Thyroid gland (tissue), 4 donors: ENCODE measurements at places on chromosomes 7 and 10.

- DNase-seq: peak; percentile 30
Measured at GRCh38 chr7:2477447-2478398, 1.5 kb upstream of the GRIFIN start.

DNA sequence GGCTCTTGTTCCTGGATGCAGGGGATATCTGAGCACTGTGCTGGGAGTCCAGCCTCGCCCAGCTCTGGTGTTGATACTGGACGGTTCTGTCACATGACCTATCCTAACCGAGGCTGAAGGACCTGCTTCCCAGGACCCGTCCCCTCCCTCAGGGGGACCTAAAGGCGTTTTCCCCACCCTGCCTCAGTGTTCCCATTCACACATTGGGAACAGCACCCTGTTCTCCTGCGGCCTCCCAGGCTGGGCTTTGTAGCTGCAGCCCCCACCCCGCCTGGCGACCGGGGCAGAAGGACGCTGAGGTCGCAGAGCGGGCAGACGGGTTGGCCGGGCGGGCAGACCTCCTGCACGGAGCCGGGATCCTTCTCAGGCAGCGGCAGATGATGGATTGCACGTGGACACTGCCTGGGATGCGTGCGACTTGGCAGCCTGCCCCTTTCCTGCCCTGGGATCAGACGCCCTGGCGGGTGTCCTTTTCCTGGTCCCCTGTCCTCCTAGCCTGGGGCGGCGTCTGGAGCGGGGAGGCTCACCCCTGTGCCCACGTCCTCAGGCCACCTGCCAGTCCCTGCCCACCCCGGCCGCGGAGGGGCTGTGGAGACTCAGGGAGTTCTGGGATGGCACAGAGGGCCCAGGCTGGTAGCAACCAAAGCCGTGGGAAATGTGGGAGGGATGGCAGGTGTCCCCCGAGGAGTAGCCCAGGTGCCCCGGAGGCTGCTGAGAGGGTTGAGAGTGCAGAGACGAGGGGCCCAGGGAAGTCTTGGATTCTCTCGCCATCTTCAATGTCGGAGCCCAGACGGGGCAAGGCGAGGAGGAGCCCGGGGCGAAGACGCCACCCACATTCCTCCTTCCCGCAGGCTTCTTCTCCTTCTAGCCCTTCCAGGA, 17.2 kb upstream of the PSMG3 start:
- DNase-seq: no peak

- DNase-seq: peak; percentile 54
Measured at GRCh38 chr7:23662124-23662983, 17.6 kb upstream of the FAM221A start.

- DNase-seq: no peak
Measured at GRCh38 chr7:117270371-117270770, 52.5 kb downstream of the WNT2 start.

GRCh38 chr10:11236234-11236633, 218.6 kb downstream of the CELF2 start:
- DNase-seq: no peak

DNA sequence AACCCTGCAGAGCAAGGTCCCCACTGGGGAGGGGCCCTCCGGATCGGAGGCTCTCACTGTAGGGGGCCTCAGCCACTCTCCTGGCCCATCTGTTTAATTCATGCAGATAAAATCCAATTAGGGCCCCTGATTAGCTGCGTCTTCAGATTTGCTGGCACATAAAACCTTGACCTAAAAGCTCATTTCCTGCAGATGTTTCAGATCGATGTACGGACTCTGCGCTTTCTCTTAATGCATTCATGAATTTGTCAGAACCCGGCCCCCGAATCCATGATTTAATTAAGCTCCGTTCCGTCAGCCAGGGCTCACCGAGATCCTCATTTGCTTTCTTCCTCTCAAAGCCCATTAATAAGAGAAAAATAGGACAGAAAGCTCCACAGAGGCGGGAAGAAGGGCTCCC, 40.0 kb upstream of the FOXL3 start:
- DNase-seq: no peak

DNA sequence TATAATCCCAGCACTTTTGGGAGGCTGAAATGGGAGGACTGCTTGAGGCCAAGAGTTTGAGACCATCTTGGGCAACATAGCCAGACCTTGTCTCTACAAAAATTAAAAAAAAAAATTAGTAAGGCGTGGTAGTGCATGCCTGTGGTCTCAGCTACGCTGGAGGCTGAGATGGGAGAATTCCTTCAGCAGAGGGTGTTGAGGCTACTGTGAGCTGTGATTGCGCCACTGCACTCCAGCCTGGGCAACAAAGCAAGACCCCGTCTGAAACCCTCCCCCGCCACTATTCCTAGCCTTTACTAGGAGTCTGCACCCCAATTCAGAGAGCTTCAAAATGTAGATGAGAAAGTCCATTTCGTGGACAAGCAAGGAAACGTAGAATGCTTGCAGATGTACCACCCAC, 95.2 kb downstream of the PRPF18 start:
- no peak for DNase-seq

DNA sequence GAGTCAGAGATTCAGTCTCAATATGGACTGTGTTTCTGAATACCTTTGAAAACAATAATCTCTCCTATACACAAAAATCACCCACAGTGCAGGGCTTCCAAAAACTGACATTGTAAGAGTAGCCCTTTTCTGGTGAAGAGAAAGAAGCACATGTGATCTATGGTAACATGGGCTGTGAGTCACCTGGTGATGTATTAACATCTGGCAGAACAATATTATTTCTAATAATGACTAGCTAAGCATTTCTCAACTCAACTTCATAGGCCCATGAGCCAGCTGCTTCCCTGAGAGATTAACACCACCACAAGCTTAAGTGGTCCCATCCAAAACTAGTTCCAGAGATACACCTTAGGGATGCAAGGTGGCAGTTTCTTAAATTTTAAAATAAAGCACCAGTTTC, 331.0 kb upstream of the NRP1 start:
- DNase-seq: no peak

DNA sequence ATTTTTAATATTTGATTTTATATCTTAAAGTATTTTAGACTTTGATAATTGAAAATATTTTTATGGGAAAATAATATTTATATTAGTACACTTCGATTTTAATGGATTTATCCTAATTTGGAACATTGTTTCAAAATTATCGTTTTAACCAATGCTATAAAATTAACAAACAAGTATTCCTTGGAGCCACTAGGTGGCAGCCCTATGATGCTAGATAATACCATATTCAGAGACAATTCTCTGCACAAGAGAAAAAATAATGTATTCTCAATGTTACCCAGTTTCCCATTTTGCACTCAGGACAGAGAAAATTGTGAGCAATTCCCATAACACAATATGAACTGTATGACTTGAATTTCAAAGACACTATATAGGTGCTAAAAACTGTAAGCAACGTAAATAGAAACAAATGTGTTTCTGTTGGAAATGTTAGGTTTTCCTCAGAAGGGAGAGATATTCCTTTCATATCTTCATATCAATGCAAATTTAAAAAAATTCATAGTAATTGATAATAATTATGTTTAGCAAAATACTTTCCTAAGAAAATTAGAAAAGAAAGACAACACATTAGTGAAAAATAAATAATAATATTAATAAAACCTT, 237.8 kb downstream of the SEMA3E start:
- DNase-seq: peak; percentile 11

GRCh38 chr7:36985866-36986400, 261.6 kb upstream of the AOAH start:
- no peak for DNase-seq

DNA sequence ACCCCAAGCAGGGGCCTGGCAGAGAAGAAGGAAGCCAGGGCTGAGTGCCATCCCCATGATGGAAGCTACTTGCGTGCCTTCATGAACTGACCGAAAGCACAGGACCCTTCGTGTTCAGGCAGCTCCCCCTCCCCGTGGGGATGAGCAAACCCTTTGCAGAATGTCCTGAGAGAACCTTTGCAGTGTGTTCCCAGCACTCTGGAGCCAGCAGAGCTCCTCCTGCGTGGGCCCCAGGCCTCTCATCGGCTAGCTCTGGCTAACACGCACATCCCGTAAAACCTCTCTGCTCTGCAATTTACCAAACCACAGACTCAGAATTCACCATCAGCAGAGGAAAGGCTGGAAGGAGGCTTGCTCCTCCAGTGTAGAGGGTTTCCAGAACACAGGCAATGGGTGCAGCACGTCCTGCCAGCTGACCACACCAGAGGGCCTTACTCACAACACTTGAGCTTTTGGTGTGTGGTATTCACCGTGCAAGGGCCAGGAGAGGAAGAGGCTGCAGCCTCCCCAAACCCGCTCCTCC, 3.1 kb downstream of the SH3PXD2A start:
- DNase-seq: no peak

- DNase-seq: no peak
Measured at GRCh38 chr10:110842326-110842904, 29.3 kb upstream of the PDCD4 start.

DNA sequence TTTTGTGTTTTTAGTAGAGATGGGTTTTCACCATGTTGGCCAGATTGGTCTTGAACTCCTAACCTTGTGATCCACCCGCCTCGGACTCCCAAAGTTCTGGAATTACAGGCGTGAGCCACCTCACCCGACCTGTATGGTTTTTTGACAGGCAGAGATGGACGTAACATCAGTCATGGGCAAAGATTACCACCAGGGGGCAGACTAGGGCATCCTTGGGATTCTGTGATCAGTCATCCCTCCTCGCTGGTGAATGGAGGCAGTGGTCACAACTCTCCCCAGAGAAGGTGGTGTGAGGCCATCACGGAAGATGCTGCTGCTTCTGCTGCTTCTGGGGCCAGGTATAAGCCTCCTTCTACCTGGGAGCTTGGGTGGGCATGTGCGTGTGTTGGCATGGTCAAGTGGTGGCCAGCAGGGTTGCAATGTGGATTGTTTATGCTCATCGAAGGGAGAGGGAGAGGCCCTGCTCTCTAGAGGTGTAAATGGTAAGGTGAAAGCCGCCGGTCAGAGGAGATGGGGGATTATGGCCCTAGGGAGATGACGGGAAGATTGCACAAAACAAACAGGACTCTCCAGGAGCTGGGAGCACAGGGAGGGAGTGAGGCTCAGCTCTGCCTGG, 122.7 kb upstream of the PRSS1 start:
- peak; percentile 56 for DNase-seq

GRCh38 chr7:148397056-148397455, 193.5 kb upstream of the C7orf33 start:
- no peak for DNase-seq

- no peak for DNase-seq
Measured at GRCh38 chr7:95113590-95113989, 206.2 kb downstream of the PPP1R9A start.

- DNase-seq: no peak
Measured at GRCh38 chr7:50264908-50265307, 39.6 kb upstream of the IKZF1 start.

GRCh38 chr10:125396676-125397075, 236.3 kb upstream of the CTBP2 start:
- no peak for DNase-seq

- DNase-seq: no peak
Measured at GRCh38 chr7:14023838-14024237, 34.4 kb upstream of the ETV1 start.

- DNase-seq: peak; percentile 13
Measured at GRCh38 chr7:44433255-44434022, 57.0 kb downstream of the NUDCD3 start.

DNA sequence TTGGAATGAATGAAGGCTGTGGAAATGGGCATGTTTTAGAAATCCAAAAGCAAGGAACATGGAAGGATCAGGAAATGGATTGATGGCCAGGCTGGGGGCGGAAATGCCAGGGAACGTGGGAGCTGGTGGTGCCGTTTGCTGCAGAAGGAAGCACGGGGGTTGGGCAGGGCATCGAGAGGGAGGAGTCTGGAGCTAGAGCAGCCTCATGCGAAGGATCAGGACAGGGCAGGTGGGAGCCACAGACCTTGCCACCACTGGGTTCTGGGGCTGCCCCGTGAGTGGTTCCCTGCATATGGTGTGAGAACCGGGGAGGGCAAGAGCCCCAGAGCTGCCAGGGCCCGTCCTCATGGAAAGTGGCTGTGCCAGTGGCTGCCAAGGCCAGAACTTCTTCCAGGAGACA, 193.8 kb upstream of the ZNF32 start:
- no peak for DNase-seq

DNA sequence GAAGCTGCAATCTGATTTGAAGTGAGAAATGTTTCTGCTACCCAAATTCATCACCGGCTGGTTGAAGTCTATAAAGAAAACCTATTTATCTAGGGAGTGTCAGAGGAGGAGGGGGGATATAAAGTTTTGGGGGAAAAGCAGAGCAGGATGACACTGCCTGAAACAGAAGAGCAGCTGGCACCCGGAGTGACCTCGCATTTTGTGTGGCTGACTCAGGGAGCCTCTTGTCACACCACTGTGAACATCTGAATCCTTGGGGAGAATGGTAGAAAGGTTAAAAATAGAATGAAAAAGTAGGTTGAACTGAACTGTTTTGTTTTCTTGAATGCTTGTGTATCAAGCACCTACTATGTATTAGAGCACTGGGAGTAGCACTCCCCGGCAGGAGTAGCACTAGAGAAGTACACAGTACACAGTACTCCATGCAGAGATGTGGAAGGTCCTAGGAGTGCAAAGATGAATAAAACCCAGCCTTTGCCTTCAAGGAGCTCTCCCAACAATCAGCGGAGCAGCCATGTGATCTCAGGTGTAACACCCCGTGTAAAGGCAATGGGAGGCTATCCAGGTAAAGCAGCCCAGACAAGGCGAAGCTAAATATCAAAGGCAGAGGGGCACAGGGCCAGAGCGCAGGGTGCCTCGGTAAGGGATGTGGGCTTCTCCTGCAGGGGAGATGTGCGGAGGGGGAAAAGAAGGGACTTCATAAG, 13.5 kb downstream of the CRTAC1 start:
- DNase-seq: peak; percentile 56

DNA sequence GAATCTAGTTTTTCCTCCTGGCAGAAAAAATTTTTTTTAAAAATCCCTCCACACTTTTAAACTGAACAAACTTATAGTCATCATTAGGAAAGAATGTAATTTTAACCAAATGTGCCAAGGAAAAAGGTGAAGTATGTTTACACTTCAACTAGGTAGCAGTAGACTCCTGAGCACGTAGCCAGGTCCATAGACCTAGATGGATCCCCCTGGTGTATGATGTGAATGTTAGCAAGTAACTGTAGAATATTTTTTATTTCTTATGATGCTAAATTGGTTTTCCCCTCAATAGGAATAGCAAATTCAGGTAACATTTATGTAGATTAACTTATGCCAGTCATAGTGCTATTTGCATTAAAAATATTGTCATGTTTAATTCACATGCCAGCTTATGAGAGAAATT, 19.6 kb downstream of the CABCOCO1 start:
- DNase-seq: no peak

DNA sequence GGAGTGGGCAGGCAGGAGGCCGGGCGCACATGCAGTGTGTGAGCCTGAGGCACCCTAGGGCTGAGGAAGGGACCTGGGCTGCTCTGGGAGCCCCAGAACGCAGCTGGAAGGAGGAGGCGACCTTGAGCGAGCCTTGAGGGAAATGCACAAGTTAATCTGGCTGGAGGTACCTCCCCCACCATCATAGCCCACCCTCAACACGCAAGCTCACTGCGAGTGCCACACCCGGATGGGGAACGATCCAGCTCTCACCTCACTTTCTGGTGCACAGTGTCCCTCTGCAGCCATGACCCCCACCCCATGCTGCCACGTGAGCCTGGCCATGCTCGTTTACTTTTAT, 162.4 kb upstream of the PPP2R2D start:
- no peak for DNase-seq
